ENCODE measurements at places on chromosomes 6 and 20.

DNA sequence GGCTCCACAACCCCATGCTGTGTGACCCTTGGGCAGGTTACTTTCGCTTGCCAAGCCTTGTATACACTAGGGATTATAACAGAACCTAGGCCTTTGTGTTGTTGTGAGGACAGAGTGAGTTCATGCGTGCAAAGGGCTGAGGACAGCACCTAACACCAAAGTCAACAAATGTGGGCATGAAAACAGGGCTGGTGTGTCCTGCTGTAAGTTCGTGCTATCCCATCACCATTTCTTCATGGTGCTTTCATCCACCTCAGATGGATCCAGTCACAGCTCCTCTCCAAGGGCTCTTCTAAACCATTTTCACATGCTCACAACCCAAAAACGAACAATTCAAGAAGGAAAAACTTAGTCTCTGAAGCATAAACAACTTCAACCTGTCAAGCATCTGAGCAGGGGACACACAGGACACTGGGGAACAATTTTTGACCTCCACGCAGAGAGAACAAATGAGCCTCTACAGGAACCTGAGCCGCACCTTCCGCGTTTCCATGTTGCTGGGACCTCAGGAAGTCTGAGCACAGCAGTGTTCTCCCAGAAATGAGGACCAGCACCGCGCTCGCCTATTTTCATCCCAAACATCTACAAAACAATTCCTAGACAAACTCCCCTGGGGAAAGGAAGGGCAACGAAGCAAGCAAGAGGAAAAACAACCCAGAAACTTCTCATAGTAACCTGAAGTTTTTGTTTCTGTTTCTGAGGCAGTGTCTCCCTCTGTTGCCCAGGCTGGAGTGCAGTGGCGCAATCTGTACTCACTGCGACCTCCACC is 3.1 kb downstream of the LRP11 start:
- no peak for DNase-seq

- no peak for DNase-seq
These were observed 187.6 kb downstream of the SCP2D1 start for GRCh38 chr20:19001177-19001576.

DNA sequence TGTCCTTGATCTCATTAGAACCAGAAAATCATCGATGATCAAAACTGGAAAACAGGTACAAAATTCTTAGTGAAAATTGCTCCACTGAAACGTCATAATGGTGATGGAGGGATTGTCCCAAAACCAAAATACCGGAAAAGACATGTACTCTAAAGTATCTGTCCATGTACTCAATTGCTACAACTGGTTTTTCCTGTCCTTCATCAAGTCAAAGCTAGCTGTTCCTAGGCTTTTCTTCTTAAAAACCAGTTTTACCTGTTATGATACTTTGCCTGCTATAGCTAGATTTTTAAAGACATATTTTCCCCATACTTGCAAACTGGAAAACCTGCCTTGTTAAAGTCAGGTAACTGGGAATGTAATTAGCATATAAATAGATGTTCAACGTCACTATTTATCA is 50.5 kb upstream of the LRRC1 start:
- DNase-seq: peak; percentile 30

DNA sequence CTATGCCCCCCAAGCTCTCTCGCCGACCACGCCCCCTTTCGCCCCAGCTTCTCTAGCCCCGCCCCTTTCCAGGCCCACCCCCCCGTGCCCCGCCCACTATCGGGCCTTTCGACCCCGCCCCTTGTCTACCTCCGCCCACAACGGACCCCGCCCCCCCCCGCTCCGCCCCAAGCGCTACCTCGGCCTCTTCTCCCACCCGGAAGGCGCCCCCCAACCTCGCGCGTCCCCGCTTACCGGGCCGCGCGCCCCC is 200 bp downstream of the ZBTB22 start:
- DNase-seq: no peak

- no peak for DNase-seq
These were observed 474.4 kb upstream of the HSF2 start for GRCh38 chr6:121925024-121925423.
